ENCODE measurements at places on chromosomes 11 and 22.

GRCh38 chr11:1536065-1536843, 35.8 kb downstream of the DUSP8 start:
- no peak for DNase-seq

DNA sequence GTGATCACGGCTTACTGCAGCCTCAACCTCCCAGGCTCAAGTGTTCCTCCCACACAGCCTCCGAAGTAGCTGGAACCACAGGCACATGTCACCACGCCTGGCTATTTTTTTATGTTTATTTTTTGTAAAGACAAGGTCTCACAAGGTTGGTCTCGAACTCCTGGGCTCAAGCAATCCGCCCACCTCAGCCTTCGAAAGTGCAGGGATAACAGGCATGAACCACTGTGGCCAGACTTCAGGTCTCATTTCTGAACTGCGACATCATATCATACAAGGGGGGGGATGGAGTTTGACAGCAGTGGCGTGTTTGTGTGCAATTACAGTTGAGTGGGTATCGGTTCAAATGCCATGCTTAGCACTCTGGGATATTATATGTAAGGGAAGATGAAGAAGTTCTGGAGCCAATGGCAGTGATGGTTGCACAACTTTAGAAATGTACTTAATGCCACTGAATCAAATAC, 6.9 kb downstream of the NAALADL1 start:
- DNase-seq = no peak

DNA sequence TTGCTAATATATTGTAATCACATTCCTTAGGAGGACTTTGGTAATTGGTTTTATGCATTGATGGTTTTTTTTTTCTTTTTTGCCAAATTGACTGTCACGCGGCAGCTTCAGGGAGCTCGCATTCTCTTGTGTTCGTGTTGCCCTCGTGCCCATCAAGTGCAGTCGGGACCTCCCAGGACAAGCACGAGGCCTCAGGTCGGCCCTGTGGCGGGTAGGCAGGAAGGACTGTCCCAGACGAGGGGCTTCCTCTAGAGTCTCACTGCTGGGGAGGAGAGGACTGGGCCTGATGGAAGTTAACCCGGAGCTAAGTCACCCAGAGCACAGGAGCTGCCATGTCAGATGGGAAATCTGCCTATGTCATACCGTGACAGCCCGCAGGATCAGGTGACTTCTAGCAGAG, 37.0 kb downstream of the CTTN start:
- no peak for DNase-seq

DNA sequence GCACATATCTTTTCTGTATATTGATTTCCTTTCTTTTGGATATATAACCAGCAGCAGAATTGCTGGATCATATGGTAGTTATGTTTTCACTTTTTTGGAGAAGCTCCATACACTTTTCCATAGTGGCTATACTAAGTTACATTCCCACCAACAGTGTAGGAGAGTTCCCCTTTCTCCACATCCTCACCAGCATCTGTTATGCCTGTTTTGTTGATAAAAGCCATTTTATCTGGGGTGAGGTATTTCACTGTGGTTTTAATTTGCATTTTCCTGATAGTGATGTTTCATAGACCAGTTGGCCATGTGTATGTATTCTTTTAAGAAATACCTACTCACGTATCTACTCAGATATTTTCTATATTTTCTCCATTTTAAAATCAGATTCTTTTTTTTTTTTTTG, 419.3 kb upstream of the FAT3 start:
- DNase-seq = no peak

DNA sequence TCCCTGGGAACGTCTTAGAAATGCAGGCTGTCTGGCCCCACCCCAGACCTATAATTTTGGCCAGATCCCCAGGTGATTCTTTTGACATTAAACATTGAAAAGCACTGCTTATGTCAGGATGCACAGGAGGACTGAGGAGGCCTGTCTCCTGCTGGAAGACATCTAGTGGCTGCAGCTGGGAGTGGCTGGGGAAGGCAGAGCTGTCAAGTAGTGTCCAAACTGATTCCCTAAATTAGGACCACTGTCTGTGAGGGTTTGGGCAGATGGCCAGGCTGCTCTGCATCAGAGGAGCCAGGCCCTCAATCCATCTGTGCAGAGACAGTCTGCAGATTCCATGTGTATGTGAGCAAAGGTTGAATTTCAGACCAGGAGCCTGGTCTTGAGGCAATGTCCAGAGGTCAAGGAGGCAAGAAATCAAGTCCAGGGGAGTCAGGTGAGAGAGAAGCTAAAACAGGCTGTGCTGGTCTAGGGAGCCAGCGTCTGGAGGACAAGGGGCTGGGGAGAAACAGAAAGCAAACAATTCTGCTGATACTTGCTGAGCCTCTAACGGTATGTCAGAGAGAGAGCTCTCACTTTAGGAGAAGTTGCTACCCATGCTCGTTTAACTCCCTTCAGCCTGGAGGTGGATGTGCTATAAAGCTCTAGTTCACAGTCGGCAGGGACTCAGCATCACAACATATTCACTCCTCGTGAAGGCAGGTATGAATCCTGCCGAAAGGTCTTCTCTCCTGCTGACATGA, 15.3 kb upstream of the SYTL2 start:
- DNase-seq = peak; percentile 37

DNA sequence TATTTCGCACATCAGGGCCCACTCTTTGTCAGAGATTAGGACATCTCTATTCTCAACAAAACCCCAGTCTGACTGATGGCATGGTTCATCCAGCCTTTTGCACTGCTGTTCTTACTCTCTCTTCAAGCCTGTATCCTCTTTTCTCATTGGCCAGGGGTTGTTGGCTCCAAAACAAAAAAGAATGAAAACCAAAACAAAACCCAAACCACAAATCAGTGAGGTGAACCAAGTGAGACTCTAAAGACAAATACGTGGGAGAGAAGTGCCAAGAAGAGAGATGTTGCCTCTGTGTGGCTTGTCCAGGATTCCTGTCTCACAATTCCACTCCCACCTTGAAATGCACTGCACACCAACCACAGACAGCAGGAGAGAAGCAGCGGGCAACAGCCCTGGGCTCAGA, 278.9 kb upstream of the NARS2 start:
- no peak for DNase-seq

DNA sequence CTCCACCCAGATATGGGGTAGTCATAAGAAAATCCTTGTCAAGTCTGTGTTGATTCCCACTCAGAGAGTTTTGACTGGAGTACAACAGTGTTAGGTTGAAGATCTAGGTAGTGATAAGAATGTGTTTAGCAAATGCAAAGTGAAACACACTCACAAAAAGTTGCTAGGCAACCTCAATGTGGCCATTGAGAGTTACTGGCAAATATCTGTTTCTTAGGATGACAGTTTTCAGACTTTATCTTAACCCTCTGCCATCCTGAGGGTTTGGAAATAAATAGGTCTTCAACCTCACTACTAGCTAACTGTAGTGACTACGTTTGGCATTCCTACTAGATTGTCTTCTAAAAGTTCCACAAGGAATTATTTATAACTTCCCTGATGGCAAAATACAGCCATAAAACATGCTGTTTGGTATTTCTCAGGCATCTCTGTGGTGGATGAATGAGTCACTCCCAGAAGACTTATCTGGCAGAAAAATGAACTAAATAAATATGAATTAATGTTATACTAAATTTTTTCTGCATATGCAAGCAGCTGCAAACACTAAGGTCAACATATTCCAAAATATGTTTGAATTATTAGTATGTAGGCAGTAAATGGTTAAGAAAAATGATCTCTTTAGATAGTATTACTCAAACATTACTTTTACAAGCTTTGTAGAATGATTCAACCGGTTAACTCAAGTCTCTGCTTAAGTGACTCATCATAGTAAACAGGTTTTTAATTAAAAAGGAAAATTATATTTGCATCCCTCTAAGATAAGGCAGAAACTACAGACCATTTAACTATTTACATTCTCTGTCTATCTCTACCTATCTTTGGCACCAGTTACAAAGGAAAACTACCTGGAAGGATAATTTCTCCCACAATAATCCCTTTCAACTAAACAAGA, 17.1 kb upstream of the SYTL2 start:
- DNase-seq = peak; percentile 77

DNA sequence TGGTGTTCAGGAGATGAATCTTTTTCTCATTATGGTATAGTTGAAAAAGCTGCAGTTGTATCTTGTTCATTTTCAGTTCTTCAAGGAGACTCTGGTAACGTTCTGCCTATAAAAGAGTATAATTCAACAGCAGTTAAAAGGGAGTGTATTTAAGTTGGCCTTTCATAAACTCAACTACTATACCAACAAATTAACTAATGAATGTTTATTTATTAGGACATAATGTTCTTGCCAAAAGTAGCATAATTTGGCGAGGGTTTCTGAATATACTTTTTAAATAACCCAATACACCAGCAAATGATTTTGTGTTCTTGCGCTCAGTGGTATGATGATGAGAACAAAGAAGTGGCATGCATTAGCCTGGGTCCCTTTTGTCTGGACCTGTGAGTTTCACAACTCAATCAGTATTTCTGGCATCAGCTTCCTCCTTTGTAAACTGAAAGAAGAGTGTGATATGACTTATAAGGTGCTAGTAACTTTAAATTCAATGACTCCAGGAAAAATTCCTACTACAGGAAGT, 10.9 kb downstream of the SMC1B start:
- no peak for DNase-seq

- DNase-seq = peak; percentile 67
These were observed 476.9 kb downstream of the MIAT start for GRCh38 chr22:27134315-27134701.

Measured in activated CD4-positive, alpha-beta T cell treated with anti-CD3 and anti-CD28 coated beads, Interleukin-2, Interleukin-6, amounts not matched to agents 100 ng/mL and 50 ng/mL, durations not matched to agents 16 hours and 8 hours (primary cell).